ENCODE measurements at places on chromosomes 5 and 9.

DNA sequence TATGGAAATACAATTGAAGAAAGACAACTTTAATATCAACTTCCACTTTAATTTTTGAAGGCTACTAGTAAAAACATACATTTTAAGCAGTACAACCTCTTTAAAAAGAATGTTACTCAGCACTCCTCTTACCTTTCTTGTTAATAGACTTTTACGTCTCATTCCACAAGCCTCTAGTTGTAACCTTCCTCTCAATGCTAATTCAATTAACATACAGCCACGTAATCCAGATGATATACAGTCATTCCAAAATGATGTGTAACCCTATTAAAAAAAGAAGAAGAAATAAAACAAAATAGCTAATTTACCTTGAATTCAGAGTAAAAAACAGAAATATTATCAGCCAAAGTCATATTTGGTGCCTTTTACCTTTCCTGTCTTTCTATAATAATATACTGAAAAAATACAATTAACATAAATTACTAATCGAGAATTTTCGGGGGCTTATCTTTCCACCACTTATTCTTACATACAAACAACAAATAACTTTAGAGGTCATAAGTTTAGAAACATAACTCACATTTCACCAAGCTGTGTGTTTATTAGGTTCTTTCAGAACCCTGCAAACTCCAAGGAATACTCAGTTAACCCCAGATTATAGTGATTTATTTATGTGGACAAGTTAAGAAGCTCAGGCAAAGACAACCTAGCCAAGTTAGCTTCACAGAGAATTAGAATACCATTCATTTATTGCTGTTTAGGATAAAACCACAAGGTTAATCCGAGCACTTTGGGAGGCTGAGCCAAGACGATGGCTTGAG lies 30.3 kb downstream of the GOLPH3 start:
- no peak for DNase-seq

DNA sequence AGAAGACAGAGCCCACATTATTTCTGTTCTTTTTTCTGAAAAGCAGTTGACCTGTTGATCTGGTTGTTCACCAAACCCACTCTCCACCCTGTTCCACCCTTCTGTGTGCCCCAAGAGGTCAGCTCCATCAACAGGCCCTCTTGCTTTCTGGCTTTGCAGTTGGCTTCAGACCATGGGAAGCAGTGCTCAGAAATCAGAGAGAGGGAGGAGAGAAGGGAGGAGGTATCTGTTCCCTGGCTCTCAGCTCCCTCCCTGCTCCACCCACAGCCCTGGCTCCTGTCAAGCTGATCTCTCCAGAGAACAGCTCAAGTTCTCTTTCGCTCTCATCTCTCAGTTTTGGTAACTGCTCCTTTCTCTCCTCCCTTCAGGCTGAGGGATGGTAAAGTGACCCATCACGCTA lies 144.2 kb upstream of the RAI14 start:
- no peak for DNase-seq

- no peak for DNase-seq
These were observed 63.1 kb upstream of the CACNA1B start for GRCh38 chr9:137814436-137814835.

DNA sequence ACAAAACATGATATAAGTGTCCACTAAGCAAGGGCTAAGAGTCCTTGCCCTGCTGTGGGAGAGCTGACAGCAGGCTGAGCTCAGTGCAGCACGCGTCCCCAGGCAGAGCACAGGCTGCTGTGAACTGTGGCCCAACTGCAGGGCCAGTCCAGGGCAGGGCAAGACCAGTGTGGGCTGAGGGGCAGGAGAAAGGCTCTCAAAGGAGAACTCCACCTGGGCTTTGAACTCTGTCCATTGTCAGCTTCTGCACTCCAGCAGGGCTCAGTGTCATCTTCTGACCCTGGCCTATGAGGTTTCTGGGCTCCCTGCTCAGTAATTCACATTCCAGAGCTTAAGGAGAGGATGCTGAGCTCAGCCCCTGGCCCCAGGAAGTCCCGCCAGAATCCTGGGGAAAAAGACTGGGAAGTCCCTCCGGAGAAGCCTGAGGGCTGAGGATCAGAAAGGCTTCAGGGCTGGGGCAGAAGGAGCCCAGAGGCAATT lies 37.4 kb downstream of the LHFPL2 start:
- DNase-seq: no peak

DNA sequence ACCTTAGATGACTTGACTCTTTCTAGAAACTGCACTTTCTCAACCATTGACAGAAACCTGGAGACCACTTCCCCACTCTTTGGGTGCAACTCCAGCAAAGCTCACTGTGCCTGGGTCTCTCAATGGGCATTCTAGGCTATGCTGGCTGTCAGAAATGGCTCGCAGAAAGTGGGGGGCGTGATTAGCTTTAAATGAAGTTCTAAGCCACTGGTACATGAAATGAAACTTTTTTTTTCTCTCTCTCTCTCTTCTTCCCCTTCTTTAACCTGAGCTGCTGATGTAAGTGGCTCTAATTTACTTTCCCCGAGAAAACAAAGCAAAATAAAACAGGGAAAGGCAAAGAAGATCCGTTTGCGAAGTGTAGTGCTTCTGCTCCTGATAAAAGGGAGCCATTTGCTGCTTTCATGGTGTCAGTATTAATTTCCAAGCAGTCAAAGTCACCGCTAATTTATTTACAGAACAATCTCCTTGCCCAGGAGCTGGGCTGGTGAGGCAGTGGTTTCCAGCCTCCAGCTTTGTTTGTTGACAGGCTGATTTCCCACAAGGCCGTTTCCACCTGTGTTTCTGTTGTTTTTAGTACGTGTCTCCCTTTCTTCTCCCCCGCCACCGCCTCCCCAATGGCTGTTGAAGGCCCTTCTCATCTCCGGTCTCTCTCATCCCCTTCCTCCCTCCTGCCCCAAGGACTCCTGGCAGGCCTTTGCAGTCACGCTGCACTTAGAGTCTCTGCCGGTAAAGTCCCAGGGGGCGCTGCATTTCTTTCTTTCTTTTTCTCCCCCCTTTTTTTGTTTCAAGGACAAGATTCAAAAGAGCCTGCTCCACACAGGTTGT lies 422.9 kb downstream of the EBF1 start:
- no peak for DNase-seq

All from GOT3 (cell line).